ENCODE measurements at places on chromosomes 3 and 15. TPM values are rescaled to one million over a fixed set of nuclear protein-coding genes. Genes with fewer than 3 reads are reported as not detected.
A peak's percentile ranks its signal among the peaks of the same experiment; 100 is the strongest.

DNA sequence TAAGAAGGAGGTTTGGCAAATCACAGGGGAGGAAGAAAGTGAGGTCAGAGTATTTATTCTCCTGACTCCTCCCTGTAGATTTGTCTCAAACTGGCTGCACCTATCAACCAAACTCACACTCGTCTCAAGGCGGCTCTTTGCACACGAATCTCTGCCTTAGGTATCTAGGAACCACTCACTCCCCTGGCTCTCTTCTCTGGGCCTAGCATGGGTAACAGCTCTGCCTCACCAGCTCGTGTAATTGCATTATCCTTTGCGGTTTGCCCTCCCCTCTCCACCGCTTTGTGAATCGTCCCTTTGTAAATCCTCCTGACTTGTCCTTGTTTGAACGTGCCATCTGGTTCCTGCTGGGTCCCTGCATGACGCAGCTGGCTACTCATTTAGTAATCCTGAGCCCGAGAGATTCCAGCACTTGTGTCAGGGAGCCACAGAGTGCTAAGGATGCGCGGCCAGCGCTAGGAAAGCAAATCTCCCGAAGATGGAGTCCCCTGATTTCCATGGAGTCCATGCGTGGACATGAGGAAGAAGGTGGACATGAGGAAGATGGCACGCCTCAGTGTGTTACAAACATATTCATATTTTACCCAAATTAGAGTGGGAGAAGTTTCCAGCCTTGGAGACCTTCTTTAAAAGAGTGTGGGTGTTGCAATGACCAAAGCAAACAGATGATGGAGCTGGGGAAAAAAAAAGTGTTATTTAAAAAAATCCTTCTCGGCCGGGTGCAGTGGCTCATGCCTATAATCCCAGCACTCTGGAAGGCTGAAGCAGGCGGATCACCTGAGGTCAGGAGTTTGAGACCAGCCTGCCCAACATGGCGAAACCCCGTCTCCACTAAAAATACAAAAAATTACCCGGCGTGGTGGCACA is 26.7 kb downstream of the NRROS start:
- peaks cover 11% of the 10 kb centered on the region for H3K36me3 ChIP-seq
- H3K27ac ChIP-seq: no peak overlapping the region
- H3K4me3 ChIP-seq: no peak overlapping the region
- no peak for DNase-seq

DNA sequence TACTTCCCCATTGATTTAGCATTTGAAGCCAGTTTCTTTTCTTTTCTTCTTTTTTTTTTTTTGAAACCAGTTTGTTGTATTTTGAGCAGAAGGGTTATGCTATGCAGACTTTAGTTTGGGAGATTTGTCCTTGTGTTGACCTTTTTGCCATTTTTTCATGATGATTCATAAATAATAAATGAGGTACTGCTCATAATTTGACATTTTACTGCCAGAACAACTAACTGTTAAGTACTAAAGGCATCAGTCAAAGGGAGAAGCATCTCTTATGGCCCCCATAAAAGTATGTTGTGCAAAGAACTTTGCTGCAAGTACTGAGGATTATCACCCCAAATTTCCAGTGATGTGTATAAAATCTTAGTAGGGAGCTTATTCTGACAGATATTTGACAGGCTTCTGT is 1.7 kb upstream of the GPR87 start:
- no peaks in the 10 kb centered on the region for H3K36me3 ChIP-seq
- no peaks in the 10 kb centered on the region for H3K27me3 ChIP-seq
- H3K27ac ChIP-seq: no peak overlapping the region
- DNase-seq: no peak

- H3K4me1 ChIP-seq: no peaks in the 10 kb centered on the region
- H3K27ac ChIP-seq: no peak overlapping the region
- H3K27me3 ChIP-seq: no peaks in the 10 kb centered on the region
These were observed 371.5 kb upstream of the GOLIM4 start for GRCh38 chr3:168467115-168467714.

GRCh38 chr15:61830536-61831330 is 229.5 kb downstream of the VPS13C start:
- no peak for DNase-seq
- peaks cover 15% of the 10 kb centered on the region for H3K27me3 ChIP-seq
- no peaks in the 10 kb centered on the region for H3K36me3 ChIP-seq

- peaks cover 3% of the 10 kb centered on the region for H3K4me1 ChIP-seq
- peak overlapping the region; percentile 30 for H3K27ac ChIP-seq
- no peaks in the 10 kb centered on the region for H3K27me3 ChIP-seq
- H3K4me3 ChIP-seq: no peak overlapping the region
- H3K36me3 ChIP-seq: no peaks in the 10 kb centered on the region
These were observed 109.6 kb upstream of the RBMS3 start for GRCh38 chr3:29171043-29171990.

- H3K27ac ChIP-seq: no peak overlapping the region
- no peak for DNase-seq
- no peak overlapping the region for H3K4me3 ChIP-seq
- no peaks in the 10 kb centered on the region for H3K4me1 ChIP-seq
- H3K36me3 ChIP-seq: no peaks in the 10 kb centered on the region
These were observed 135.0 kb upstream of the COL8A1 start for GRCh38 chr3:99503350-99503749.

The GOLGA8Q gene
- not detected for total RNA-seq

GRCh38 chr15:40808861-40809450 is 1.7 kb upstream of the DNAJC17 start:
- no peak overlapping the region for H3K27ac ChIP-seq
- H3K27me3 ChIP-seq: no peaks in the 10 kb centered on the region
- no peak overlapping the region for H3K4me3 ChIP-seq
- H3K36me3 ChIP-seq: peaks cover 38% of the 10 kb centered on the region

The EHHADH gene
- total RNA-seq: 0.11 TPM

The XCR1 gene
- 0.14 TPM for total RNA-seq

GRCh38 chr3:94323596-94323995 is 260.7 kb downstream of the NSUN3 start:
- H3K27me3 ChIP-seq: no peaks in the 10 kb centered on the region
- H3K36me3 ChIP-seq: no peaks in the 10 kb centered on the region
- no peak overlapping the region for H3K27ac ChIP-seq
- DNase-seq: no peak
- no peaks in the 10 kb centered on the region for H3K4me1 ChIP-seq
- H3K4me3 ChIP-seq: no peak overlapping the region

The CLDN16 gene
- total RNA-seq: not detected

GRCh38 chr3:130490241-130490640 is 26.7 kb upstream of the COL6A6 start:
- no peaks in the 10 kb centered on the region for H3K4me1 ChIP-seq
- no peaks in the 10 kb centered on the region for H3K36me3 ChIP-seq
- H3K27ac ChIP-seq: no peak overlapping the region
- no peaks in the 10 kb centered on the region for H3K27me3 ChIP-seq
- H3K4me3 ChIP-seq: no peak overlapping the region
- no peak for DNase-seq

The RGMA gene
- not detected for total RNA-seq

The CCR8 gene
- total RNA-seq: 1.3 TPM

DNA sequence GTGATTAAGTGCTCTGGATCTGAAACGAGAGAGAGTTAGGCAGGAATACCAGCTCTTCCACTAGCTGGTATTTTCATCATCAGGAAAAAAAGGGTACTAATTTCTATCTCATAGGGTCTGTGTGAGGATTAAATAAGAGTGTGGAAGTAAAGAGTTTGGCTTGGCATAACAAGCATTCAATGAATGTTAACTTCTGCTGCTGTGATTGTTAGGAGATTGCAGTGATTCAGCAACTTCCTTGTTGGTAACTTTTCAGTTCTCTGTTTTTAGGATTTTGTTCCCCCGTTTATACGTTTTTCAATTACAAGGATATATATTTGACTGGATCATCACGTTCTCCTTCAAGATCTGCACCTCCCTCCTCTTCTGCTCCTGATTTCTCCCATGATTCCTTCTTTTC is 65.9 kb upstream of the MYO5C start:
- no peaks in the 10 kb centered on the region for H3K4me1 ChIP-seq
- H3K27me3 ChIP-seq: no peaks in the 10 kb centered on the region
- H3K27ac ChIP-seq: no peak overlapping the region
- no peak overlapping the region for H3K4me3 ChIP-seq
- no peak for DNase-seq
- H3K36me3 ChIP-seq: peaks cover 64% of the 10 kb centered on the region

DNA sequence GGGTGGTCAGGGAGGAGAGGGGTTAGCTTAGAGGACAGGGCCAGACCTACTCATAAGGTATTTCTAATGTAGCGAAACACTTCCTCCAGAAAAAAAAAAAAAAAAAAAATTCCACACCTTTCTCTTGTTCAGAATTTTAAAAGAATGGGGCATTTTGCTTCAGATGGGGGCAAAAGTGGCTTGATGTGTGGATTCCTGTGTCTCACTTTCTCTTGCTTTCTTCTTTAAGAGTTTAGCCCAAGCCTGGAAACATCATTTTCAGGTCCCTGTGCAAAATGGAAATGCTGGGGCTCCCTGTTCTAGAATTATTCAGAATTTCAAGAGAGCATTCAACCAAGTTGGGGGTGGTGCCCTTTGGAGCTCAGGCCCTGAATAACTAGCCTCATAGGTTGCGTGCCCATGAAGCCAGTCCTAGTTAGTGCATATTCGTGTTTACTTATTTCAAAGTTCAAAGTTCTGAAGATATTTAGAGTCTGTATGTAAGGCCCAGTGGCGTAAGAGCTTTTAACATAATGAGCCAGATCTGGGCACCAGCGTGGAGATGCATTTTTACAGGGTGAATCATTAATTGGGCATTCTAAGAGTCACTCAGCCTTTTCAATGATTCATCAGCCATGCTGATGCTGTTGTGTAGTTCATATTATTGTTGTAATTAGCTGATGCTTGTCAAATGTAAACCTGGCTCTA is 104.5 kb downstream of the RPLP1 start:
- H3K27ac ChIP-seq: no peak overlapping the region
- H3K4me3 ChIP-seq: no peak overlapping the region
- H3K27me3 ChIP-seq: no peaks in the 10 kb centered on the region
- H3K36me3 ChIP-seq: no peaks in the 10 kb centered on the region
- DNase-seq: no peak

The PPP1R14D gene
- total RNA-seq: not detected

DNA sequence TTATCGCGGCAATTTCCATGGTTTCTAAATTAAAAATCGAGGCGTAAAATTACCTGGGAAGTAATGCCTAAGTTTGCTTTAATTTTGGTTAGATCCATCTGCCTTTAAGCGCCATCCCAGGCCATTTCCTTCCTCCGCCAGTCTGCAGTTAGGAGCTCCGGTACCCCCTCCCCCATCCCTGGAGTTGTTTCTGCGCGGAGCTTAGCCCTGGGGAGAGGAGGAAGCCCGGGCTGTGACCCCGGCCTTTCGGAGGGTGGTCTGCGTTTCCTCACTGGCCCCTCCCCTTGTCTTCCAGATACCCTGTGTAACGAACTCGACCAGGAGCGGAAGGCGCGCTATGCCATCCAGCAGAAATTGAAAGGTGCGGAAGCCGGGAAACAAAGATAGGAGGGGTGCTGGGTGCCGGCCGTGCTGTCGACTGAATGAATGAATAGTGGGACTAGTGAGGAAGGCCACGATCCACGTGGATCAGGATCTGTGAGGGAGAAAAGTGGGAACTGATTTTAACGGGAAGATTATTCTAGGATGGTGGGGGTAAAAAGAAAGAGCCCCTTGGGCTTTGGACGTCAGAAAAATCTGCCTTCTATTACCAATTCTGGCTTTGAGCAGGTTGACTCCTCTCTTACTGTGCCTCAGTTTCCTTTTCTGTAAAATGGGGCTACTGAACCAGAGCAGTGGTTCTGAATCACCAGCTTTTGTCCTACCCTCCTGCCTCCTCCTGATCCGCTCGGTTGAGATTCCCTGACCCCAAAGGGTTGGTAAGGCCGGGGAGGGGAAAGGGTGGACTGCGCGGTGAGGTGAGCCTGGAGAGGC is 6.7 kb downstream of the RNU6-1 start:
- peaks cover 73% of the 10 kb centered on the region for H3K27me3 ChIP-seq
- peak overlapping the region; percentile 59 for H3K4me3 ChIP-seq
- H3K4me1 ChIP-seq: peaks cover 70% of the 10 kb centered on the region
- H3K36me3 ChIP-seq: no peaks in the 10 kb centered on the region

DNA sequence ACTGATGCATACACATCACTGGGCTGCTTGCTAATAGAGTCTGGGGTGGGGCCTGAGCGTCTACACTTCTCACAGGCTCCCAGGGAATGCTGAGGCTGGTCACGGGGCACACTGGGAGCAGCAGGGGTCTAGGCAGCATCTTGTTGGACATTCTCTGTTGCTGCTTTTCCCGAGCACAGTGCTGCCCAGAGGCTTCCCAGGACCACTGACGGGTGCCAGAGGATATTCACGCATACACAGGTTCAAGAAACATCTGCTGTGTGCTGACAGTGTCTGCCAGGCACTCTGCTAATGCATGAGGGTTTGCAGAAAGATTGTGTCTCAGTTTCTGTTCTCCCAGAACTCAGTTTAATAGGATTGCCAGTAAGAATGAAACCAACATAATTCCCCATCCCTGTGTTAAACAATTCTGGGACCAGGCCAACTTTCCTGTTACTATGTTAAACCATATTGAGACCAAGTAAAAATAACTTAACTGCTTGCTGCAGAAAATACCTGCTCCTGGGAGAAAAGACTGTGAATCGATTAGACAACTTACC is 23.9 kb upstream of the BCL2L10 start:
- H3K4me1 ChIP-seq: peaks cover 27% of the 10 kb centered on the region
- no peak overlapping the region for H3K4me3 ChIP-seq
- peaks cover 56% of the 10 kb centered on the region for H3K36me3 ChIP-seq
- no peaks in the 10 kb centered on the region for H3K27me3 ChIP-seq
- DNase-seq: no peak

GRCh38 chr3:124964387-124964786 is 29.8 kb upstream of the MUC13 start:
- peaks cover 7% of the 10 kb centered on the region for H3K36me3 ChIP-seq
- no peak for DNase-seq
- no peaks in the 10 kb centered on the region for H3K4me1 ChIP-seq
- no peak overlapping the region for H3K4me3 ChIP-seq
- H3K27ac ChIP-seq: no peak overlapping the region

DNA sequence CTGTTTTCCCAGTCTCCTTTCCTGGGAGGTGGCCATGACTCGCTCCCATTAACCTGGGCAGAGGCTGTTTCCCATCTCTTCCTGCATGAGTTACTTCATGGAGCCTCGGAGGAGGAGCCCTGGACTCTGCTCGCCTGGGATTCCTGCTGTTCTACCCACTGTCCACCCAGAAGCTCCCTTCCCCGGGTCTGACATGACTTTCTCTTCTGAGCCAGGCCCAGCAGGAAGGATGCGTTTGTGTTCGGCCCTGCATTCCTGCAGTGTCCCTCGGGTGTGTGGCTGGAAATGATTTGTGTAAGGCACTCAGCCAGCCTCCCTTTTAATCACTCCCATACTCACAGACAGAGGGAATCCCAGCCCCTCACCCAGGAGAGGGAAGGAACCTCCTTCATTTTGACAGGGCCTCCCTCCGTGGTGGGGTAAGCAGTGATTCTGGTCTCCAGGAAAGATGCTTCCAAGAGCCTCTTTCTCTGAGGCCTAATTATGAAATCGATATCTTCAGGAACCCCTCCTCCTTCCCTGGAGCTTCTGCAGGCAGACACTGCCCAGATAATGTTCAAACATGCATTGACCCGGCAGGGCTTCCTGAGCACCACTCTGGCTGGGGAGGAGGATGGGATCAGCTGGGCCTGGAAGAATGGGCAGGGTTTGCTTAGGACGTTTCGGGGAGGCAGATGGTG is 41.6 kb upstream of the DLG1 start:
- H3K27ac ChIP-seq: no peak overlapping the region
- no peak overlapping the region for H3K4me3 ChIP-seq
- H3K4me1 ChIP-seq: no peaks in the 10 kb centered on the region
- H3K27me3 ChIP-seq: no peaks in the 10 kb centered on the region
- DNase-seq: no peak

The NR2F2 gene
- not detected for total RNA-seq
